Mucosa of gallbladder (tissue), 1 donor: ENCODE measurements at places on chromosomes 16 and 17. TPM values are rescaled to one million over a fixed set of nuclear protein-coding genes. Genes with fewer than 3 reads are reported as not detected.

Gene USH1G
- total RNA-seq = 0.09 TPM

Gene ACE
- total RNA-seq = 22.8 TPM

Gene EPOP
- 2.8 TPM for total RNA-seq

Gene CPHXL2
- not detected for total RNA-seq

Gene TP53TG3B
- not detected for total RNA-seq

Gene KRT24
- total RNA-seq = 0.17 TPM
